ENCODE measurements at places on chromosomes 16 and 17.

DNA sequence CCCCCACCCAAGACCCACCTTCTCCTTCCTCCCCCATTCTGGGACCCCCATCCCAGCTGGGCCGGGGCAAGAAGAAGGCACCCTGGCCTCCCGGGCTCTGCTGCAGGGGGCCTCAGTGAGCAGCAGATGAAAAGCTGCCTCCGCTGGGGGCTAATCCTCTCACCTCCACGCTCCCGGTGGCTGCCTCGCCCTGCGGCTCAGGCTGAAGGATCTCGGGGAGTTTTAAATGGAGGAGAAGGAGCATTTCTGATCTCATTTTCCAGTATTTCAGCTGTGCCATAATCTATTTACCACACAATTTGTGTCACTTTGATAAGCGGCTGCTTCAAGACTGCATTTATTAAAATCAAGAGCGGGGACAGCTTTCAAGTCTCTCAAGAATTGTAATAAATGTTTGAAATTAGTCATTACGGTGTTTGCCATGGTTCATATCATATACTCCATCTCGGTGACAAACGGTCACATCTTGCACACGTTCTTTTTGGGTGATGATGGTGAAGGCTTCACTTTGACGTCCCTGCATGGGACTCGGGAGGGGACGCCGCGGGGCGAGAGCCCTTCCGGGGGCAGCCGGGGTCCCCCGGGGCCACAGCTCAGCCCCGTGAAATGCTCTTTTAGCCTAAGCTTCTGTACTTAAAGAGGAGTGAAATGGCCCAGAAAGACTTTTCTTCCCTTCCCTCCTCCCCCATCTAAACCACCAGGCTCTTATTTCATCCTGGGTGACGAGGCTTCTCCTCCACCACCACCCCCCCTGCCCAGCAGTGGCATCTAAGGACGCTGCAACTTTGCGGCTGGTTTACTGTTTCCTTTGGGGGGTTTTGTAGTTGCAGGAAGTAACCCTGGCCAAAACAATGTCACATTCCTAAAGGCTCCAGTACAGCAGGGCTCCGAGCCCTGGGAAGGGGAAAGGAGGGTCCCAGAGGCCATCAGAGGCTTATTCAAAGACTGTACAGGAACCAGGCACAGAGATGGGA is 313.1 kb upstream of the TNRC6C start:
- DNase-seq, result no peak

DNA sequence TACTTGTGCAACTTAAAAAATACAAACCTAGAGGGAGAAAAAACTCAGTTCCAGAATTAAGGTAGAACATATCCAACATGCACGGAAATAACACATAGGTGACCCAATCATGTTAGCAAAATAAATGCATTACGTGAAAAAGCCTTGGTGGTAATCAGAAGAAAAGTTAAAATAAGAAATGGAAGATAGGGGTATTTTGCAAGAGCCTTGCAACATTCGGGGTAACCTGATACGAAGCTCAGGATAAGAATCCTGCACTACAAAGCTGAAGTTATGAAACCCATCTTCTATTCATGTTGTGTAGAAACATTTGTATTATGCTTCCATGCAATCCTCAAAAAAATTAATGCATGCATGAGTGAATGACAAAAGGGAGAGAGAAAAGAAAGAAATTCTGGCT is 33.1 kb downstream of the CHCT1 start:
- no peak for DNase-seq

DNA sequence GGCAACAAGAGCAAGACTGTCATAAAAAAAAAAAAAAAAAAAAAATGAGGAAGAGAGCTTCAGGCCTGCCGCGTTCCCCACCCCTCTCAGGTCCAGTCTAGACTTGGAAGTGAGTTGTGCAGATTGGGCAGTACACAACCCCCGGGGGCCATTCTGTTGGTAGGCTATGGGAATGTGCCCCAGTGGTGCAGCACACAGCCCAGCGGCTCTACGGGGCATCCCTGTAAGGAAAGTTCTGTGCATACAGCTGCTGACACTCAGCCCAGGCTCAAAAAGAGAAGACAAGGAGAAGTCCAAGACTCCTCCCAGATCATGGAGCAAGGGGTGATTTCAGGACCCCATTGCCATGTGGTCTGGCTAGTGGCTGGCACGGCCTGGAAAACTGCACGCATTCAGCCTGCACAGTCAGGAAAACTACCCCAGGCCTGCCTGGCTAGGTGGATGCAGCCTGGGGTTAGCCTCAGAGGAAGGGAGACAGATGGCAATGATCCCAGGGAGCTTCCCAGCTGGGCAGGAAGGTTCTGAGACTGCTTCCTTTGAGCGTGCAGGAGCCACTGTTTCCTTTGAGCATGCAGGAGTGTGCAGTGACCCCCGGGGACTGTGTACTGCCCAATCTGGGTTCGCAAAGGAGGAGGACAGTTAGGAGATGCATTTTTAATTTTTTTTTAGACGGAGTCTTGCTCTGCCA is 44.8 kb downstream of the PECAM1 start:
- DNase-seq, result no peak

DNA sequence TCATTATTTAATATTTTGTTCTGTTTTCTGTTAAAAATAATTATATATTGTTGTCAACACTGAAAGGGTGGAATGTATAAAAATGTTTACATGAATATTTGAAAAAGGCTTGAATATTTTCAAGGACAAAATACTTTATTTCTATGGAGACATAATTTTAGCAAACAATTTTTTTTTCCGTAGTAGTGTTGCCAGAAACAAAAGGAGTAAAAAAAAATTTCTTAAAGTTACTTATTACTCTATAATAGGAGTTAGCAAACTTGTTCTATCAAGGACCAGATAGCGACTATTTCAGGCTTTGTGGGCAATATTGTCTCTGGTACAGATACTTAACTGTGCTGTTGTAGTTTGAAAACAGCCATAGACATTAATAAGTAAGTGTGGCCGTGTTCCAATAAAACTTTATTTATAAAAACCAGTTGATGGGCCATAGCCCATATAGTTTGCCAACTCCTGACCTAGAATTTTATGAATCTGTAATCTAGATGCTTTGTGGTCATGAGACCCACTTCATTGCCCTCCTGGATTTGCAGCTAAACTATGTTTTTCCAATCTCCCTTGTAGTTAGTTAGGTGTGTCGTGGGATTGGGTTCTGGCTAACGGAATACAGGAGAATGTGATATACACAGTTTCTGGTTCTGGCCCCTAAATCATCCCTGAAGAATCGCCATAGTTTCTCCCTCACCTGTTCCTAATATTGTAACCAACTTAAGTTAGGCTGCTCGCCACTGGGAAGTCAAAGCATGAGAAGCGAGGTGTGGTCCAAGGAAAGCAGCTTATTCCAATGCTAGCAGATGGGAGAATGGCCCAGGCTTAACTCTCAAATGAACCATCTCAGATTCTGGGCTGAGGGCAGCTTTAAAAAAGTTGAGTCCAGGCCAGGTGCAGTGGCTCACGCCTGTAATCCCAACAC is 153.6 kb downstream of the ABCA8 start:
- no peak for DNase-seq

DNA sequence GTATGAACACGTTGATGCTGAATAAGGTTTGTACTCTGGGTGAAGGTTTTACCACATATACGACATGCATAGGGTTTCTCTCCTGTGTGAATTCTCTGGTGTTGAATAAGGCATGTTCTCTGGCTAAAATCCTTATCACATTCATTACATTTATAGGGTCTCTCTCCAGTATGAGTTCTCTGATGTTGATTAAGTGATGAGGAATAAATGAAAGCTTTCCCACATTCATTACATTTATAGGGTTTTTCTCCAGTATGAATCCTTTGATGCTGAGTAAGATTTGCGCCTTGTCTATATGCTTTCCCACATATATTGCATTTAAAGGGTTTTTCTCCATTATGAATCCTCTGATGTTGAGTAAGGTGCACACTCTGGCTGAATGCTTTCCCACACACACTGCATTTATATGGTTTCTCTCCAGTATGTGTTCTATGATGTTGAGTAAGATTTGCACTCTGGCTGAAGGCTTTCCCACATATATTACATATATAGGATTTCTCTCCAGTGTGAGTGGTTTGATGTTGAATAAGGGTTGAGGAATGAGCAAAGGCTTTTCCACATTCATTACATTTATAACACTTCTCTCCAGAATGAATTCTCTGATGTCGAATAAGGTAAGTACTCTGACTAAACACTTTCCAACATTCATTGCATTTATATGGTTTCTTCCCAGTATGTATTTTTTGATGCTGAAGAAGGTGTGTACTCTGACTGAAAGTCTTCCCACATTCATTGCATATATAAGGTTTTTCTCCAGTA is 16.9 kb downstream of the ZNF287 start:
- no peak for DNase-seq

Measured in cerebellar nuclear complex (tissue), 1 donor.